CD4-positive, alpha-beta T cell (primary cell): ENCODE measurements at places on chromosomes 4 and X.

DNA sequence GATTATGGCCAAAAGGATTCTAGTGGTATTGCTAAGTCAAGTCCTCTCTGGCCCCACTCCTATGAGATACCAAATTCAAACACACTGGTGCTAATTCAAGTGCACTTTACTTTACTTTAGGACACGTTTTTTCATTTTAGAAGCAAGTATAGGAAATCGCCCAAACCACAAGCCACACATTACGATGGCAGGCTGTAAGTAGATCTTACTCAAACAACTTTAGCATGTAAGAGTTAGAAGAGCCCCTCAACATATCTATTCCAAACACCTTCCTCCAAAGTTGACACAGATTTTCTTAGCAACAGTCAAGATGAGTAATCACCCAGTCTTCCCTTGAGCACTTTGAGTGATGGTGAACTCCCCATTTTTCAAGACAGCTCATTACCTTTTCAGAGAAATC is 43.6 kb downstream of the DRD5 start:
- DNase-seq = no peak

DNA sequence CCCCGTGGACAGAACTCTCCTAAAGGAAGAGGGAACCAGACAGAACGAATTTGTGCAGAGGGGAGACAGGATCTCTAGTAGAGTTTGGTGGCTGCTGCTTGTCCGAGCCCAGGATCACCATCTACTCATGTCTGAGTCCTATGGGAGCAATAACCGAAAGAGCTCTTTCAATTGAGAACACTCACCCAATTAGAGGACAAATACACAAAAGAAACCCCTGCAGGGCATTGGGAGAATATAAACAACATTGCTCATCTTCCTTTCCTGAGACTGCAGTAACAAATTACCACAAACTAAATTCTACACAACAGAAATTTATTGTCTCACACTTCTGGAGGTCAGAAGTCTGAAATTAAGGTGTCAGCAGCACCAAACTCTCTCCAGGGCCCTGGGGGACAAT is 65.6 kb downstream of the SPINK2 start:
- no peak for DNase-seq

DNA sequence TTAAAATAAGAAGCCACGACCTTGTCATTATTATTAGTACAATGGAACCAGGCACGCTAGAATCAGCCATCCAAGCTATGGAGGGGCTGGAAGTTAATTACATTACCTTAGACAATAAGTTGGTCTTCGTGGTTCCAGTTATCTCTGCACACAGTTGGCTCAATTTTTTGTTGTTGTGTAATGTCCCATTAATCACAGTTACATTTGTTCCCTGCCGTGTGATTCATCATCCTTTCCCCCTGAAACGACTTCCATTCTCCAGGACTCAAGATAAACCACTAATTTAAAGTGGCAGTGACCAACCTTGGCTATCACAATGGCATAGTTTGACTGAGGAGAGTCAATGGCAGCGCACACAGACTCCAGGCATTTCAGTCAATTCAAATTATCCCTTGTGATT is 905.0 kb downstream of the RAB28 start:
- no peak for DNase-seq

DNA sequence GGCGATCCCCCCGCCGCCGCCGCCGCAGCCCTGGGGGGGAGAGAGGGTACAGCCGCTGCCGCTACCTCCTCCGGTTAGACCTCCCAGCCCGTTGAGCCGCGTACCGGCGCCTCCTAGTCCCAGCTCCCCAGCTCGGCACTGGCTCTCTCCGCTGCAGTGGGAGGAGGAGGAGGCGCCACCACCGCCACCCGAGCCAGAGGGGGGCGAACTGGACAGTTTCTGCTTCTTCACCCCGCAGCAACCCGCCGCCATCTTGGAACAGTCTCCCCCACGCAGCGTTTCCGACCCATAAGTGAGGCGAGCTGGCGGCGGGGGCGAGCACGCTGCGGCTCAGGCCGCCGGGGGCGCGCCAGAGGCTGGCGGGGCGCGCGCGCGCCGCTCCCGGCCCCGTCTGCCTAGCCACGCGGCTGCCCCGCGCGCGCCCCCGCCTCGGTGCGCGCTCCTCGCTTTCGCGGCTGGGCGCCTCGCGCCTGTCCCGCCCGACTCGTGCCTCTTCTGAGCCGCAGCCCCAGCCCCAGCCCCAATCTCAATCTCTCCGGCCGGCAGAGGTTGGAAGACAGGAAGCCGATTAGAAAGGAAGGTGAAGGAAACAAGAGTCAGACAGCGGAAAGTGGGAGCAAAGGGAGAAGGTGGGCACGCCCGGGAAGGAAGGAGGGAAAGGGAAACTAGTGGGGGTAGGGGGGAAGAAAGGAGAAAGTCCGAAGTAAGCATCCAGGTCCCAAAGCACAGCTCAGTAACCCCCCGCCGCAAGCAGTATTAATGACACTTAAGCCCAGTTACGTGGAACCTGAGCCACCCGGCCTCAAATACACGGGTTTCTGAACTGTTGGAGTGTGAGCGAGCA is at the start of gene AMMECR1:
Gene AMMECR1, minus strand, starts transcription at position 266 of the 844 bp plus-strand sequence. Its CDS starts 14 bp downstream, at position 252.
- DNase-seq = peak; percentile 83

GRCh38 chr4:57378766-57379165 is 268.6 kb upstream of the IGFBP7 start:
- no peak for DNase-seq

GRCh38 chr4:3355266-3355748 is 62.5 kb downstream of the RGS12 start:
- no peak for DNase-seq

DNA sequence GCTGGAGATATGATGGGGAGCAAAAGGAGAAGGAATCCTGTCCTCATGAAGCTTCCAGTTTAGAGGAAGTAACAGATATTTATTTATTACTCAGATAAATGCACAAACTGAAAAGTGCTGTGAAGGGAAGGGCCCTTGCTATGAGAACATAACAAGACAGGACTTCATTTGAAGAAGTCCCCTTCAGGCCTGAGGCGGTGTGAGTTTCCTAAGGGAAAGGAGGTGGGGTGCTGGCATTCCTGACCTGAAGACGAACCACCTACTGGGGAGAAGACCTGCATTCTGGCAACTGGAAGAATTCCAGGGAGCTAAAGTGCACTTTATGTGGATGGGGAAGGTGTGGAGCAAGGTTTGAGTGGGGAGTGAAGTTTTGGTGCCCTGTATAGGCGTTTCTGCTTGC is 15.9 kb upstream of the SPARCL1 start:
- no peak for DNase-seq

DNA sequence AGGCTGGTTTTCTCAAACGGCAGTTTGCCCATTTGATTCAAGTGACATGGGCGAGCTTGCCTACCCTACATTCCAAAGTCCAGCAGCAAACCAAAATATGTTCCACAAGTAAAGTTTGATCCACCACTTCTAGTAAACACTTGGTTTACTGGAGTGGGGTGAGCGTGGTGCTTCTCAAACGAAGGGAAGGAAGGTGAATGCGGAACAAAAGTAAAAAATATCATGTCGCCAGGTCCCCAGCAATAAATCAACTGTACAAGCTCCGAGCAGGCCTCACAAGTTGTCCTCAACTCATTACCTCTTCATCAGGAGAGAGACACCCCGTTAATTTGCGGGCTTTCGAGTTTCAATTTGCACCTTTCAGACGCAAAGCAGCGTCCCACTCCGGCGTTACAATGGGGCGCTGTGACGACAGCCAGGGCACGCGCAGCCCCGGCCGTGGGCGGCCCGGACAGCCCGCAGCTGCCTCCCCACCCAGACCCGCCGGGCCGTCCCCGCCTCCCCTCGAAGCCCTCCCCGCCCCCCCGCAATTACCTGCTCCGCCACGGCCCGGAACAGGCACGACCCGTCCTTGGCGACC is 1.0 kb downstream of the OTUD4 start:
- peak; percentile 39 for DNase-seq

GRCh38 chrX:154900323-154900722 is 14.2 kb downstream of the F8A1 start:
- no peak for DNase-seq
